ENCODE measurements at places on chromosomes 12 and 14. TPM values are rescaled to one million over a fixed set of nuclear protein-coding genes. Genes with fewer than 3 reads are reported as not detected.
A peak's percentile ranks its signal among the peaks of the same experiment; 100 is the strongest.

DNA sequence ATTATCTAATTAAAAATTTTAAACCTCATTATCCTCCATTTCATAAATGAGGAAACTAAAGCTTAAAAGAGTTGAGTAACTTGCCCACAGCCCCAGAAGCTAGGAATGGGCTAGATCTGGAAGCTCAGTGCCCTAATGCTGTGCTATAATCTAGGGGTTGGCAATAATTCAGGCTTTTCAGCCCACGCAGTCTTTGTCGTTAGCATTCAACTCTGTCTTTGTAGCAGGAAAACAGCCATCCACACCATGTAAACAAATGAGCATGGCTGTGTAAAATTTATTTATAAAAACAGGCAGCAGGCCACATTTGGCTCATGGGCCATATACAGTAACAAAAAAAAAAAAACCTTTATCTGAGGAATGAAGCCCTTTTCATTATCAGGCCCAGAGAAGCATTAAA is 92.4 kb upstream of the OVCH1 start:
- peaks cover 38% of the 10 kb centered on the region for H3K4me1 ChIP-seq
- H3K27me3 ChIP-seq = no peaks in the 10 kb centered on the region
- no peak overlapping the region for H3K4me3 ChIP-seq
- no peak overlapping the region for H3K27ac ChIP-seq

SIX1 gene
- 0.71 TPM for polyA plus RNA-seq

- DNase-seq = no peak
- H3K27me3 ChIP-seq = no peaks in the 10 kb centered on the region
- H3K36me3 ChIP-seq = no peaks in the 10 kb centered on the region
- H3K4me3 ChIP-seq = no peak overlapping the region
Observed at GRCh38 chr12:106696681-106697417, 77.6 kb upstream of the RIC8B start.

- no peak overlapping the region for H3K4me3 ChIP-seq
- no peak overlapping the region for H3K27ac ChIP-seq
- DNase-seq = peak; percentile 53
- H3K36me3 ChIP-seq = no peaks in the 10 kb centered on the region
Observed at GRCh38 chr14:89912667-89913211, 41.8 kb downstream of the EFCAB11 start.

GRCh38 chr12:19719672-19720071 is 280.4 kb downstream of the AEBP2 start:
- H3K27me3 ChIP-seq = no peaks in the 10 kb centered on the region
- H3K4me1 ChIP-seq = no peaks in the 10 kb centered on the region
- no peaks in the 10 kb centered on the region for H3K36me3 ChIP-seq
- H3K27ac ChIP-seq = no peak overlapping the region

- H3K4me3 ChIP-seq = no peak overlapping the region
Observed at GRCh38 chr14:50763382-50764007, 67.5 kb downstream of the NIN start.

- DNase-seq = no peak
- H3K4me1 ChIP-seq = no peaks in the 10 kb centered on the region
- H3K27ac ChIP-seq = no peak overlapping the region
- H3K4me3 ChIP-seq = no peak overlapping the region
- no peaks in the 10 kb centered on the region for H3K36me3 ChIP-seq
- H3K27me3 ChIP-seq = no peaks in the 10 kb centered on the region
Observed at GRCh38 chr12:121905746-121906145, 12.6 kb upstream of the CFAP251 start.

DNA sequence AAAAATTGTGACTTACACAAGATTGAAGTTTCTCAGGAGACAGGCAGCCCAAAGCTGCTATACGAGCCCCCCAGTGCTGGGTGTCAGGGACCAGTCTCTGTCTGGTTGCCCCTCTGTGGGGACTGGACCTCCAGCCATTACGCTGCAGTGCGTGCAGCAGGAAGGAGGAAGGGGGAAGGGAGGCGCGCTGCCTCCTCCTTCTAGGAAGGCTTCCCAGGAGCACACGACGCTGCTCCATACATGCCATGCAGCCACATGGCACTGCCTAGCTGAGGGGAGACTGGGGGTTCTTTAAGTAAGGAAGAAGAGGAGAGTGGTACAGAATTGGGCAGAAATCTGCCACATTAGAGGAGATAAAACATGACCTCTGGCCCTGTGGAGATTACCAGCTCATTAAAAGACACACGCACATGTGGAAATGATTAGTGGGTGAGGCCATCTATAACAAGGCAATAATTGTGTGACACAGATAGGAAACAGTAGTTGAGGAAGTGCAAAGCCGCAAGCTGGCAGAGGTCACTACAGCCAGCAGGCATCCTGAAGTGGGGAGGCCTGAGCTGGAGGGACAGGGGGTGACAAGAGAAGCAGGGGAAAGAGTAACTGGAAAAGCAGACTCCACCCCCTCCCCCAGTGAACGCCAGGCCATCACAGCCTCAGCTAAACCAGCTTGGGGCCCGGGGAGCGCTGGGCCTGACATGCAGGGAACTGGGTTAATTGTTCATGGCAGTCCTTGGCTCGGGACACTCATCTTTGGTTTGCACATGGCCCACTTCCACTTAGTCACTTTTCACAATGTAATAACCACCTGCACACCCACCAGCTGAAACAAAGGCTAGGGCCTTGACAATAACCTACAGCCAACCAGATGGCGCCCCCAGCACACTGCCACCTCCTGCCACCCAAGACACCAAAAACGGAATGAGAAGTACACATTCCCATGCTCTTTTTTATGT is 39.6 kb downstream of the CCDC88C start:
- peak overlapping the region; percentile 63 for H3K27ac ChIP-seq
- no peak overlapping the region for H3K4me3 ChIP-seq
- peaks cover 26% of the 10 kb centered on the region for H3K4me1 ChIP-seq
- no peak for DNase-seq
- H3K36me3 ChIP-seq = no peaks in the 10 kb centered on the region
